ENCODE measurements at places on chromosomes 1 and 21.

DNA sequence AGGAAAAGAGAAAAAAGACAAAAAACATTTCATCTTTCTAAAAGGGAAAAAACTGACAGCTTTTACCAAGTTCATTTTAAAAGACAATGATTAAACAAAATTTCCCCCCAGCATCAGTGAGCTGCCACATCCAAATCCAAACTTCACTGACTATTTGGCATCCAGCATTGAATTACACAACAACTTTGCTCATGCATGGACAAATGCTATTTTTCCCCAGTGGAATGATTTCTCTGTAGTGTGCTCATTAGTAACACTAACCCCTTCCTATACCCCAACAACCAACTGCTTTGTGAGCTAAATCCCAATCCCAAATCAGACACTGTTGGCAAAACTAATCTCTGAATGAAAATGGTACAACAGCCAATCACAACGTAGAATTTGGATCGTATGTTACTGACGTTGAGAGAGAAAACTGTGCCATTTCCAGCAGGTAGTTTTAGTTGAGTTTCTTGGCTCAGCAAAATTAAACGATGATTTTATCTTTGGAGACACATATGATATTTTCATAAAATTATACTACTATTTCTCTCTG lies 37.9 kb downstream of the PIK3R3 start:
- DNase-seq: no peak

- DNase-seq: peak; percentile 59
Observed at GRCh38 chr1:150922519-150922975, 3.6 kb upstream of the SETDB1 start.

GRCh38 chr1:53258216-53258615 lies 19.9 kb upstream of the MAGOH start:
- DNase-seq: no peak

- no peak for DNase-seq
Observed at GRCh38 chr1:31105646-31106045, 40.1 kb upstream of the PUM1 start.

DNA sequence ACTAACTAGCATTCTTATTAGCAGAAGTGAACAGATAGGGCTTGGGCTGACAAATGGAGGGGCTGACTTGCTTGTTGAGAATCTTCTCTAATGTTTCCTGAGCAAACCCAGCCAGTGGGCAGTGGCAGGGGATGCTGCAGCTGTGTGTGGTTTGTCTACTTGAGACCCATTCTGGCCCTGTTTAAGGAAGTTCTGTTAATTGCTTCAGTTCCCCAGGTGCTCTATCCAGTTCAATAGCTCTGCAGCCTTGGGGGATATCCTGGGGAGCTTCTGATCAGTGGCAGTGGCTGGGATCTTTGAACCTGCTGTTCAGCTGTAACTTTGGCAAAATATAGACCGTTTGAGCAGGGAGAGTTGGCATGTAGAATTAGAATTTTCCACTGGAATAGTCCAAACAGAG lies 137.4 kb downstream of the ZNF326 start:
- DNase-seq: no peak

- no peak for DNase-seq
Observed at GRCh38 chr1:114082867-114083585, 70.6 kb downstream of the SYT6 start.

DNA sequence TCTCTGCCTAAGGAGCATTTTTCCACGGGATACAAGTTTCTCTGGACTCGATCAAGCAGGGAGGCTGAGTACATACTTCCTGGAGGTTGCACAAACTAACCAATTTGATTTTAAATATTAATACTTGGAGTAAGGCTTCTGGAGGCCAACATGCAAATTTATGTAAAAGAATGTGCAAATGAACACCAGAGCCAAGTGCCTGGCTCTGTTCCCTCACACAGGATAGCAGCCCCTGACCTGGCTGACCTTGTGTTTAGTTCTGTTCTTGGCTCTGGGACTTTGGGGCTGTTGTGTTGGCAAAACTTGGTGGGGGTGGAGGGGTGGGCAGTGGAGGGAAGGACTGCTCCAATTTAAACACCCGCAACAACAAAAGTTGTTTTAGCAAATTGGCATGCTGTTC lies 34.2 kb downstream of the CNIH3 start:
- DNase-seq: no peak

DNA sequence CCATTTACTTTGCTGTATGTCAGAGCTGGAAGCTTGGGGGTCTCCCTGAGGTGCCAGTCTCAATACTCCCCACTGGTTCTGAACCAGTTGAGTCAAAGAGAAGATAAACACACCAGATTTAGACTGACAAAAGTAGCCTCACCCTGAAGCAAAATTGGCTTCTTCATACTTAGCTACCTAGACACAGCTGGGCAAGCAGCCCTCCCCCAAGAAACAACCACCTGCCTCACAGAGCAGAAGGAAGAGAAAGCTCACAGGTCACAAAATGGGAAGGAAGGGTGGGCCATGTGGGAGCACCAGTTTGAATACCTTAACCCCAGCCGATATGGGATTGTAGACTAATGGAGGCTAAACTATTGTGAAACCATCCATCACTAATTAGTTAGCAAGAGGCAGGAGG lies 24.6 kb upstream of the MYSM1 start:
- DNase-seq: no peak

GRCh38 chr1:10193288-10193687 lies 17.1 kb upstream of the KIF1B start:
- no peak for DNase-seq

DNA sequence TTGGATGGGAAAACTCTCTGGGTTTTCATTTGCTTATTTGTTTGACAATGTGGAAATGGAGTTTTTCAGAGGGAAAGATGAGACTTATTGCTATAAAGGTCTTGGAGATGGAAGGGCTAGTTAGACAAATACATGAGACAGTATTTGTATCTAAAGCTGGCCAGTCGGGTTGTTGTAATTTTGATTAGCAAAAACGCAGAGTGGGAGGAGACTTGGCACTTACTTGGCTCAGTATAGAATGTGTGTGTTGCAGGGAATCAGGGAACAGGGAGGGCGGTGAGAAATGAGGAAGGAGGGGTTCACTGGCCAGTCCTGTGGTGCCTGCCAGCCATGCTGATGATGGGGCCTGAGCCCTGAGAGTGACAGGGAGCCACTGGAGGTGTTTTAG lies 6.0 kb upstream of the FOXE3 start:
- DNase-seq: no peak
